ENCODE measurements at places on chromosomes 3 and 15. TPM values are rescaled to one million over a fixed set of nuclear protein-coding genes. Genes with fewer than 3 reads are reported as not detected.

GOLGA8T gene
- not detected for total RNA-seq

DNA sequence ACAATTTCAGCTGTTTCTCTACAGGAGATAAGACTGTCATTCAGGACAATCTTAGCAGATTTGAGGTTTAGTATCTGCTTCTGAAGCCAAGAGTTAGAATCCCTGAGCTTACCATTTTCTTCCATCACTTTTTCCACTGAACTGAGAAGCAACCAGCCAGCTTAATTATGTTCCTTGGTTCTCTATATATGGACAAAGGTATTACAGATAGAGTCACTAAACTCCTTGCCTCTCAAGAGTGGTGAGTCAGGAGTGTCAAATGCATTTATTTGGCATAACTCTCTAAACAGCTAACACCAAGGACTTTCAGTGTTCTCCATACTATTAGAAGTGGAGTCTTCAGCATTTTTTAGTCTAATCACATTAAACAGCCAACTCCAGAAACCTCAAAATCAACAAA lies 239.3 kb downstream of the ALCAM start:
- no peak for DNase-seq

DNA sequence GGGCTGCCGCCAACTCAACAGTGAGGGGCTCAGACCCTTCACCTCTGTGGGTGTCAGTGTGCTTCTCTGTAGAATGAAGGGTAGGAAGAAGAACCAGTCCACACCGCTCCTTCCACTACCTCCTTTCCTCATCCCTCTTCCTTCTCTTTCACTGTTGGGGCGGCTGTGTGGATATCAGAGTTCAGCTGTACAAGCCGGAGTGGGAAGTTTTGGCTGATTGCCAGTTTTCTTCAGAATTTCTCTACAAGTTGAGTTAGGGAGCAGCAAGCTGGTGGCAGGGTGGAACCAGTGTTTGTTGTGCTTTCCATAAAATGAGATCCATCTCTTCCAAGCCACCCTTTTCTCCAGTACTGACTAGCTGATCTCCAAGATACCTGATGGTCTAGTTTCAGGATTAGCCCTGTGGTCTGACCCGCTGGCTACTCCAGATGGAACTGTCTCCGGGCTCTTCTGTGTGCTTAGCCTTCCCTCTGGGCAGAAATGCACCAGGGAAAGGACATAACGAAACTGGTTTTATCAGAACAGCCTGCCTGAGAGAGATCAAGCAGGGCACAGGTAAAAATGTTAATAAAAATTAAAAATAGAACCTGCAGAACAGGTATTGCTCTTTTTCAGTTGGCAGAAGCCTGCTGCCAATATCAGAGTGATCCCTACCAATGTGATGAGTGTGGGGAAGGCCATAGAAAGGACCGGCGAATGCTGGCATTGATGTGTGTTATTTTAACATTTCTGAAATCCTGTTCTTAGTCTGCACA lies 169.9 kb upstream of the TSC22D2 start:
- DNase-seq = no peak

ANKRD63 gene
- 0.25 TPM for total RNA-seq

DNA sequence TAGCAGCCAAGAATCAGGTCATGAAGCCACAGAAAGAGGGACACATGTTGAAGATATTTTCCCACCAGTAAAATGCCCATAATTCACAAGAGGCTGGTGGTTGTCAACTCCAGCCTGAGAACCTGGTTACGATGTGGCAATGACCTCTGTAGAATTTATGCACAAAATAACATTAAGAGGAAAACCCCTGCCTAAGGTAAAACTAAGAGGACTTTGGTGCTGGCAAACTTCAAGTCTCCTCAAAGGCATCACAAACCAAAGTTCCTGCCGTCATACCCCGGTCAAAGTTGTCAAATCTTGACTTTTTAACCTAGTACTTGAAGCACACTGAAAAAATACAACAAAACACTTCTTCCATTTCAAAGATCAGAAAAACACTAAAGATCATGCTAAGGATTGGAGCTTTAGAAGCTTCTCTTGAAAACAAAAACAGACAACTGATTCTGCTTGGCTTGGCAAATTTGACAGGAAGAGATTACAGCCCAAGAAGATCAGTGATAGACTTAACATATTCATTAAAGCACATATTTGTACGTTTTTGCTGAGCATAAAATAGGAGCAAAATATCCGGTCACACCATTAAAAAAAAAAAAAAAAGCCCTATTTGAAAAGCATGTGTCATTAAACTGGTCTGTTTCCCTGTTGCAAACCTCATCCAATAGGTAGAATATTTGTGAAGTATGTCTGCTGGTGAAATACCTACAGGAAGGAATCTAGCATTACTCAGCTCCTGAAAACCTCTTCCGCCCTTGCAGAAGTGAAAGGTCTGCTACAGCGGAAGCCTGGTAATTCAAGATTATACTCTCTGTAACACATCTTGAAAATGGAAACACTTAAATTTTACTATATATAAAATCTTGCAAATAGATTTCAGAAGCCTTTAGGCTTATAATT lies 22.8 kb downstream of the EIF4E3 start:
- DNase-seq = no peak

SLCO3A1 gene
- total RNA-seq = 0.99 TPM

GRCh38 chr3:110026421-110026820 lies 689.1 kb upstream of the DPPA4 start:
- no peak for DNase-seq

DNA sequence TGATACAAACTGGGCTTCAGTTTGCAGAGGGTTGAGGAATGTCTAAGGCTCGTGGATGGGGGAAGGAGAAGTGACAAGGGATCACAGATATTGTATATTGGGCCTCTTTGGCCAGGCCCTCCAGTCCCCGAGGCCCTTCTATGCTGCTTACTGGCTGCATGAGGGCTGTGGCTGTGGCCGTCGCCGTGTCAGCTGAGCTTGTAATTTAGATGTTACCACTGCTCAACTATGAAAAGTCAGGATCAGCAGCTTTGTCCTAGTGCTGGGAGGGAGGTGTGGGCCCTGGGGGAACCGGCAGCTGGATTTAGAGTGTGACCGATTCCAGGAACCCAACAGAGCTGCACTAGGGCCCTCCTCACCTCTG lies 51.6 kb downstream of the CACNA1D start:
- no peak for DNase-seq

DNA sequence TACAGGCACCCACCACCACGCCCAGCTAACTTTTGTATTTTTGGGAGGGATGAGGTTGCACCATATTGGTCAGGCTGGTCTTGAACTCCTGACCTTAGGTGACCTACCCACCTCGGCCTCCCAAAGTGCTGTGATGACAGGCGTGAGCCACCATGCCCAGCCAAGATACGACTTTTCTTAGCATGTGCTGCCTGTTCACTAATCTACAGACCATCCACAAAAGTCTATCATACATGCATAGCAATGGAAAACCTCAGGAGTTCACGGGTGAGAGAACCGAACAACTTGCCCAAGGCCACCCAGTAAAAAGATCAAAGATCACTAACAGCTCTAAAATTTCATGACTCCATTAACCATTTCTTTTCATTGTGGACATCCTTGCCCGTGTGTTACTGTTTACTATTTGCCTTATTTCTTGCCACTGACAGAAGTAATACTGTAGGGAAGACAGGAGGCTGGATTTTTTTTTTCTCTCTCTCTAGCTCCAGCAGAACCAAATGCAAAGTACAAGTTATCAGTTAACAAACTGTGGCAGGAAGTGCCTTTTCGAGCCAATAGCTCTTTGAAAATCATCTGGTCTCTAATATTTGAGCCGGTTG lies 92.3 kb downstream of the FOXP1 start:
- no peak for DNase-seq

GRCh38 chr3:1172644-1173043 lies 79.8 kb downstream of the CNTN6 start:
- no peak for DNase-seq
